ENCODE measurements at places on chromosomes 11 and 22.

DNA sequence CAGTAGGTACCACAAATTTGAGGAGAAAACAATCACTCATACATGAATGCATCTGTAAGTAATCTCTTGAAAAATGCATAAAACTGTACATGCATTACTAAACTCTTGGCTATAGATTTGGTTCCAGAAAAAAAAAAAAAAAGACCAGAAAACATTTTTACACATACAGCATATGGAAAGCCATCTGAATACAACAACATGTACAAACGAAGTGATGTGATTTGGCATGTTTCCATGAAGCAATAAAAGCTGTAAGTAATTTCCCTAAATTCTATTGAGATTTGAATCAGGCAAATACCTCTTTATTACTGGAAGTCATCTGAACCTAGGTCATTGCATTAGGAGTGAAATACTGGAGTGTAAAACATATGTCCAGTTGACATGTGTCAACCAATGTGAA, 31.9 kb upstream of the ZC3H12C start:
- no peak for DNase-seq

GRCh38 chr22:19848298-19849224, 6.1 kb downstream of the GNB1L start:
- peak; percentile 45 for DNase-seq

- DNase-seq = no peak
Measured at GRCh38 chr22:19974268-19974861, 32.7 kb upstream of the TXNRD2 start.

DNA sequence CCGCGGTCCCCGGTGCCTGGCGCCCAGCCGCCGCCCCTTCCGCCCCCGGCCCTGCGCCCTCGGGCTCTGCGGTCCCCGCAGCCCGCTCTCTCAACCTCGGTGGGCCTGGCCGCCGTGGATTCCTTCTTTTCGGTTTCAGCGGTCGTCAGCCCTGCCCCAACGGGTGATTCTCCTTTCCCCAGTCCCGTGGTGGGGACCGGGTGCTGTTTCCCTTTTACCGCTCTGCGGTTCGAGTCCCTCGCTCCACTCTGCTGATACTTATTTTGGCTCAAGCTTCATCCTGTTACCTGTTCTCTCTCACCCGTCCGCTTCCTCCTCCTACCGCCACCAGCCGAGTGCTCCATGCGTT, 494 bp downstream of the ZDHHC5 start:
- no peak for DNase-seq

DNA sequence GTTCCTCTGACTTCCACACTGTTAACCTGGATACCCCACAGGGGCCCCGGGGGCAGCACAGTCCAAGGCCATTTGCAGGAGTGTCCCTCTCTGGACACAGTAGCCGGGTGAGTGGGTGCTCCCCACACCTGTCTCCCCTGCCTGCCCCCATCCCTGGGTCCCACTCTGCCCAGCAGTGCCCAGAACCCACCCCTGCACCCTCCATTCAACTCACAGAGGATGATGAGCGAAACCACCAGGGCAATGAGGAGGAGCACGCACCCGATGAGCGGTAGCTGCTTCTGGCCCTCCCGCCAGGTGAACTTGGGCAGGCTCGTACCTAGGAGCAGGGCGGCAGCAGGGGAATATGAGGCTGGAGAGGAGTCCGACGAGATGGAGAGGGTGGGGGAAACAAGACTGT, 12.2 kb downstream of the TMPRSS13 start:
- no peak for DNase-seq

- no peak for DNase-seq
Measured at GRCh38 chr11:2321311-2321683, 19.5 kb downstream of the TSPAN32 start.

GRCh38 chr11:69490516-69490915, 9.1 kb downstream of the LINC01488 start:
- DNase-seq = no peak

DNA sequence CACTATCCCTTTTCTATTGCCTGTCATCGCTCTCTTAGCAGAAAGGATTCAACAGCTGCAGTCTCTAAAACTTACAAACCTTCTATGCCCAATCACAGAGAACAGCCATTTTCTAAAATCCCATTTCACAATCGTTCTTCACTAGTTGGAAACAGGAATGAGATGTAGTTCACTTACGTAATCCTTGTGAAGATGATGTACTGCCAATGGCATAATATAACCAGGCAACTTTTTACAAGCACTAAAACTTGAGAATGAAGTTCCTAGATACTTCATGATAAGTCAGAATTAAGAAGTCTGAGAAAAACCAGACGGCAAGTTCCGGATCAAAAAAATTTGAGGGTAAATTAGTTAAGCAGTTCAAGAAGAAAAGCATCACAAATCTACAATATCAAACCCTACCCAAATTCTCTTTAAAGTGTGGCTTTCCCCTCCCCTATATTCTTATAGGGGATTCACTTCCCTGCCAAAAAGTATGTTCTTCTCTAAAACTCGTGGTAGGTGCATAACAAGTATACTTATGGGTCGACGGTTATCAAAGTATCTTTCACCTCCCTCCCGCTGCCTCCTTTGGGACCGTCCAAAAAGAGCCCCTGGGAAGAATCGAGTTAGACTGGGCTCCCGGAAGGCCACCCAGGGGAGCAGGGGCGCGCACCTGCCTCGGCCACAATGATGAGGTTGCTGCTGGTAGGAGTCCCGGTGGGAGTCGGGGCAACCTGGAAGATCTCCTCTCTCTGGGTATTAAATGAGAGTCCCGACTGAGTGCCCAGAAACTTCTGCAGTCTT, 666 bp downstream of the MSANTD4 start:
- no peak for DNase-seq

DNA sequence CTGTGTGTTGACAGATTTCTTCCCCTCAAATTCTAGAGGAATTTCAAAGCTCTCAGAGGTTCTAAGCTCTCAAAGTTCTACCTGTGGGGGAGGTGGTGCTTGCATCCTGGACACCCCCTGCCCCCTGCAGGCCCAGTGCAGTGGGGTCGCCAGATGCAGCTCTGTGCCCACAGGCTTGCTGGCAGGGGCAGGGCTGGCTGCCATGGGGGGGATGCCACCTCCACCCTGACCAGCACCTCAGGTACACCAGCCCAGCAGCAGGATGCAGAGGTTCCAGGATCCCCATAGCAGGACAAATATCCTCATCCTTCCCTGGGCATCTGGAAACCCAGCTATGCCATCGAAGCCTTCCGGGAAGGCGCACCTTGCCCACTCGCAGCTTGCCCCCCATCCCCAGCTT, 91.1 kb downstream of the BRD1 start:
- DNase-seq = no peak

DNA sequence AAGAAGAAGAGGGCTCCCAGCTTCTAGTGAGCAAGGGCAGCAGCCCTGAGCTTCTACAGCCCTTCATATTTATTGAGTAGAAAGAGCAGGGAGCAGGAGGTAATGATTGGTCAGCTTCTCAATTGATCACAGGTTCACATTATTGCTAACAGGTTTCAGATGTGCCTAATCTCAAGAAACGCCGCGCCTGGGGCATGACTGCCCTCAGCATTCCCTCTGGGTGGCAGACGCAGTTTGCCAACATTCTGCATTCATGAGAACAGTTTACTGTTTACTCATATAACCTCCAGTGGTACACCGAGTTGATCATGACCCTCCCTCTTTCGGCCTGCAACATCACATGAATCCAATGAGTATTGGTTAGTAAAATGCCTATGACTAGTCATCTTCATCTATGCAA, 4.7 kb upstream of the ZNF74 start:
- no peak for DNase-seq

GRCh38 chr11:102833731-102834130, 9.7 kb downstream of the MMP3 start:
- DNase-seq = no peak
